Mammary epithelial cell (primary cell): ENCODE measurements at places on chromosomes 5 and 9.

GRCh38 chr9:132172185-132172584, 10.3 kb downstream of the NTNG2 start:
- DNase-seq, result no peak

DNA sequence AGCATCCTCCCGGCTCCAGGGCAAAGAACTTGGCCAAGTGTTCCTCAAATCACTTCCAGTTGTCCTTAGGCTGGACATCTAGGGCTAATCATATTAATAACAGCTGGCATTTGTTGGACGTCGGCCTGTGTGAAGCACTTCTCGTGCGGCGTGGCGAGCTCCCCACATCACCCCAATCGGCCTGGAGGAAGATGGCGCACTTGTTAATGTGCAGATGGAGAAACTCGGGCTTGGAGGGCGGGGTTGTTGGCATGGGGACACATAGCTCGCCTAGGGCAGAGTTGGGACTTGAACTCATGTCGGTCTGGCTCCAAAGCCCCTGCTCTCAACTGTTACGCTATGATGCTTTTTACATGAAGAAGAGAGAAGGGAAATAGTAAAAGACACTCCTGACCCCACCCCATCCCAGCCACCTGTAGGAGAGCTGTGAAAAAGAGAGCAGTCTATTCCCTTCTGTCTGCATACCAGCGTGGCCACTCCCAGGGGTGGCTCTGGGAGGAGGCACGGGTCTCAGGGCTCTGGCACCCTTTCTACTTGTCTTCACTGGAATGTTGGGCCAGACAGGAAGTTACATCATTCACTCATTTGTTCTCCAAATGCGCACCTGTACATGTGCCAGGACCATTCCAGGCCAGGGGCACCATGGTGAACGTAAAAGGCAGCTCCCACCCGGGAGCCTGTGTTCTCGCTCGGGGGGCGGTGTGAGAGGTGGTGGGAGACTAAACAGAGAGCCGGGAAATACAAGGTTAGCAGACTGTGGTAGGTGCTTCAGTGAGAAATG, 12.8 kb upstream of the NUP214 start:
- DNase-seq, result peak; percentile 16

GRCh38 chr5:45694971-45695803, 993 bp downstream of the HCN1 start:
- no peak for DNase-seq

GRCh38 chr5:128441941-128442350, 96.1 kb downstream of the FBN2 start:
- DNase-seq, result no peak

- DNase-seq, result no peak
Observed at GRCh38 chr5:161190778-161191177, 338.8 kb upstream of the ATP10B start.

DNA sequence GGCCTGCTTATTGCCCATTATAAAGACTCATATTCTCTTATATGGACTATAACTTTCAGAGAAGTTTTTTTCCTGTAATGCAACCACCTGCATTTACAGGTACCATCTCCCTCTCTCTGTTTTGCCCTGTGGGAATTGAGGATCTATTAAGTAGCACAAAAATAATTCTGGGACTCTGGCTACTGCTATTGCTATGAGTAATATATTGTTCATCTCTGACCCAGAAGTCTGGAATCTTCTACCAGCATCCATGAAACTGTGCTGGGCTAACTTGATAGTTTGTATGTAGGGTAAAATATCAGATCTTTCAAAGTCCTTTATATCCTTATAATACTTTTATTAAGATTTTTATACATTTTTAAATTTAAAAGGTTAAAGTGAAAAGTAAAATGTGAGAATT, 607.2 kb downstream of the EFNA5 start:
- DNase-seq, result peak; percentile 40

DNA sequence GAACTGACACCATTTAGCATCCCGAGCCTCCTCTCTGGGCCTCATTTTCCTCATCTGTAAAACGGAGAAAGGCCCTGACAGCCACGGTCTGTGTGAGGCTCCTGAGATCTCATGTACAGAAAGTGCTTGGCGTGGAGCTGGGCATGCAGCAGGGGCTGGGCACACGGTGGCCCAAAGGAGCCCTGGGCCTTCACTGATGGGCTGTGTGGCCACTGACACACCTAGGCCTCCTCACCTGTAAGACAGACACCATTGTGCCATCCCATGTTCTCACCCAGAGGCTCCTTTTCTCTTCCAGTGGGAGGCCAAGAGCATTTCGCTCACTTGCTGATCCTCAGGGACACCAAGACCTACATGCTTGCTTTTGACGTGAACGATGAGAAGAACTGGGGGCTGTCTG, 1.6 kb downstream of the ORM1 start:
- no peak for DNase-seq

- DNase-seq, result peak; percentile 23
Observed at GRCh38 chr5:142587354-142587965, 98.4 kb downstream of the FGF1 start.

DNA sequence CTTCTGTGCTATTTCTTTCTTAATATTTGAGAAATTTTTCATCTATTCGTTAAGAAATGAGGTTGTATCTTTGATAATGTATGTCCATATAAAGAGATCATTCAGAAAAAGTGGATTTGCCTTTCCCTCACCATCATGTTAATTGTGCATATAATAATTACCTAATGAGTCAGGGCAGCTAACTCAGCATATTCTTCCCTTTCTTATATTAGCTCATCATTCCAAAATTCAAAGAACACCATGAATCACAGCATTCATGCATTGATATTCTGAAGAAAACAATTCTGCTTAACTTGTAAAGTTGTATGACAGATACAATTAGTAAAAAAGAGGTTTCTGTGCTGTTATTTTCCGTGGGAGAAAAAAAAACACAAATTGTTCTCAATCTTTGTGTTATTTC, 630.6 kb downstream of the TLE1 start:
- no peak for DNase-seq

DNA sequence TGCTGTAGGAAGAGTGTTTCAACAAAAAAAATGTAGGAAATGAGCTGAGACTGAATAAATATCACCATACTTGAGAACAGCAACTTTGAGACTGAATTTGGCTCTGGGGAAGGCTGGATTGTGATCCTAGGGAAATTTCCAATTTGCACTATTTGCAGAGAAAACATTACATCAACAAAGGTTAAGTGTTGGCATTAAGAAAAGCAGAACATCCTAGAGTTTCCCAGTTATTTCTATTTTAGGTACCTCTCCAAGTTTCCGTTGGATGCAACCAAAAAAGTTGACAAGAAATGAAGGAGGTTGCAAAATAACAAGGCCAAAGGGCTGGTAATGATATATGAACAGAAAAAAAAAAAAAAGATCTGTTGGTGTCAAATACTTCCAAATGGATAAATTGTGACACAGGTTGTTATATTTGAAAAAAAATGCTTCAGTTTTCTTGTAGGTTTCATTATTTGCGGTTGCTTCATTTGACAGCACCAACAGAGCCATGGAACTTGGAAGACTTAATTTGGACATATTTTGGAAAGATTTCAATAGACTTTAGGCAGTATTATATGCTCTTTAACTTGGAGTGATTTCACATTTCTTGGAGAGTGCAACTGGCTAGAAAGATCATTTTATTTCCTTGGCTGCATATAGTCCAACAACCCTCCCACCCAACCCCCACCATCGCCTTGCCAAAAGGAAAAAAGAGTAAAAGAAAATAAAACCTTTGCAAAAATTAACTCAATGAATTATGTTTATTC, 230.8 kb downstream of the ZNF608 start:
- no peak for DNase-seq

DNA sequence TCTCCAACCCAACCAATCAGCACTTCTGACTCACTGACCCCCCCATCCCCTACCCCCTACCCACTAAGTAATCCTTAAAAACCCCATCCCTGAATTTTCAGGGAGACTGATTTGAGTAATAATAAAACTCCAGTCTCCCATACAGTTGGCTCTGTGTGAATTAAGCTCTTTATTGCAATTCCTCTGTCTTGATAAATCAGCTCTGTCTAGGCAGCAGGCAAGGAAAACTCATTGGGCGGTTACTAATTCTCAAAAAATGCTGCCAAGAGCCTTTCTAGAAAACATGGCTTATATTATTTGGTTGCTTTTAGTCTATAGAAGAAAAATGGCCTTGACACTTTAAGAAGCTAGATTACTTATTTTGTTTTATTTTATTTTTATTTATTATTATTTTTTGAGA, 131.7 kb downstream of the SUSD1 start:
- DNase-seq, result no peak

DNA sequence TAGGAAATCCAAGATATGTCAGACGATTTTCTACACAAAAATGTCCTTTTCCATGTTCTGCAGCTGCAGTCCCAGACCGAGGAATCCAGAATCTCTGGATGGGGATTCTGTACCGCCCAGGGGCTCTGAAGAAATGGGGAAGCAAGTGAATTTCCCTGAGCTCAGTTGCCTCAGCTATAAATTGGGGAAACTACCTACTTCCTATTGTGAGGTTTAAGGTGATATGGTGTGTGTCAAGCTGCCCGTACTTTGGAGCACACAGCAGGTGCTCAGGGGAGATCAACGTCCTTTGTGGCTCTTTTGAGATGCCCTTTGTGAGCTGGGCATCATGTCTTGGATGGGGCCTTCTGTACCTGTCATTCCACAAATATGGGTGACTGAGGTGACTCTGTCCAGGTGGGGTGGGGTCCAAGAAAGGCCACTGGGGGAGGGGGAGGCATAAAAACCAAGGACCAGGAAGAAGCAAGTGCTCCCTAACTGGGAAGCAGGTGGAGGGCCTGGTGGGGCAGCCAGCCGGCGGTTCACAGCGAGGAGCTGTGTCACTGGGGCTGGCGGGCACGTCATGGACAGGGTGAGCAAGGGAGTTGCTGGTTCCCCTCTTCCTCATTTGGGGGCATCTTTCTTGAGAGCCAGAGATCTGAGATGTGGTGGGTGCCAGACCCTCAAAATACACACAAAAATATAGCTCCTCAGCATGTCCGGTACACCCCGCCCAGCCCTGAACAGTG, 116.0 kb downstream of the CRB2 start:
- DNase-seq, result no peak

DNA sequence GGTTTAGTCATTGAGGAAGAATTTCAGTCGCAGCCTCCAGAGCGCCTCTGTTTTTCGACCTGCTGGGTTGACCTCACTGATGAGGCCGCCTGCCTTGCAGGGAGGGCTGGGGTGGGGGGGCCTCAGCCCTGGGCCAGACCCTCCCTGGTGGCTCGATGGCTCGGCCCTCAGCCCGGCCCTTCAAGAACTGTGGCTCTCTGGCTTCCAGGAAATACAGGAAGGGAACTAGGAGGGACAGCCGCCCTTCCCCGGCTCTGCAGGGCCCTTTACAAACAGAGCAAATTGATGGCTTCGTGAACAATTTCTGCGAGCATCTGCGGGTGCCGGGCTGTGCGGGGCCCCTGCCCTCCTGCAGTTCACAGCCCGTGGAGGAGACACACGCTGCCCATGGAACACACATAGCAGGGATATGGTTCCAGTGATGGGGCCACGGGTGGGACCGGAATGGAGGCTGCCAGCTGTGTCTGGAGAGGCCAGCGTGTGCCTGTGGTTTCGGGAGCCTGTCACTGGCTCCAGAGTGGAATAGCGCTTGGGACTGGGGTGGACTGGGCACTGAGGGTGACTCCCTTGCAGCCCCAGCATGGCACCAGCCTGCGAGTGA, 39.6 kb downstream of the COL5A1 start:
- no peak for DNase-seq

DNA sequence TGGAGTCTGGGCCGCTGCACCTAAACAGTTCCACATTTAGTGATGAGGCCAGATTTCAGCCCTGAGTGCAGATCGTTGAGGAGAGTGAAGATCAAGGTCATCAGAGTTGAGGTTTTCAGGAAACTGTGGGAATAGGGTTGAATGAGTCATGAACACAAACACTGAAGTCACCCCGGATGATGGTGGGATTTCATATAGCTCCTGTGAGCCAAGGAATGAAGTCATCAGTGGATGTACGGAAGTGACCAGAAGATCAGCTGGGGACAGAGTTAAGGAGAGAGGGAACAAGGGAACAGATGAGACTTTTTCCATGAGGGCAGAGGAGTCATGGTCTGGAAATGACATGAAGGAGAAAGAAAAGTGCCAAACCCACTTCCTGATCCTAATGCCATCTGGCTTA, 36.5 kb downstream of the PALM2AKAP2 start:
- peak; percentile 94 for DNase-seq

DNA sequence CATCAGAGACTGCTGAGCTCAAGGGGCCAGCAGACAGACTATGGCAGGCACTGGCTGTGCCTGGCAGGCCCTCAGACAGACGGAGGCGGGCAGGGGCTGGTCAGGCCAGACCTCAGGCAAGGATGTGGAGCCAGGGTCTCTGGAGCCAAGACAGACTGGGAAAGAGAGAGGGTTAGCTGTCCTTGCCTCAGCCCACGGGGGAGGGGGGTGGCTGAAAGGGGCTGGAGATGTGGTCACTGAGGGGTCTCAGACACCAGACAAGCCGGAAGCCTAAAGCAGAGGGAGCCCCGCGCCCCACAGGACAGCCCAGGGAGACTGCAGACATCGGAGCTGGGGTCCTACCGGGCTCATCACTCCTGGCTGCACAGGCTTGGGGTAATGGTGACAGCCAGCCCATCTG, 141.2 kb upstream of the FOXD4L5 start:
- DNase-seq, result no peak

DNA sequence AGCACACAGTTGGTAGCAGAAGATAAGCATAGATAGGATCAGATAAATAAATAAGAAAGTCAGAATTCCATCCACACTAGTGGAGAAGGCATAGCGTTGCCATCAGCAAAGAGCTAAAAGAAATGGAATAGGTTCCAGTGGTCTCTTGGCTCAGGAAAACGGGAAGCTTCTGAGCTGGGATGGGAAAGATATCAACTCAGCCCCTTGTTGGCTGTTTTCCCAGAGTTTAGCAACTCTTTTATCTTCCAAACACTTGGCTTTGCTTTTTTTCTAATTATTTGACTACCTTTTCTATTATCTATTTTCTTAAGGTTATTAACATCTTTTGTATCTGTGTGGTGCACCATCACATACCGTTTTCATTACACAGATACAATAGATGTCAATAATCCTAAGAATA, 445.7 kb upstream of the TRPC7 start:
- DNase-seq, result no peak

DNA sequence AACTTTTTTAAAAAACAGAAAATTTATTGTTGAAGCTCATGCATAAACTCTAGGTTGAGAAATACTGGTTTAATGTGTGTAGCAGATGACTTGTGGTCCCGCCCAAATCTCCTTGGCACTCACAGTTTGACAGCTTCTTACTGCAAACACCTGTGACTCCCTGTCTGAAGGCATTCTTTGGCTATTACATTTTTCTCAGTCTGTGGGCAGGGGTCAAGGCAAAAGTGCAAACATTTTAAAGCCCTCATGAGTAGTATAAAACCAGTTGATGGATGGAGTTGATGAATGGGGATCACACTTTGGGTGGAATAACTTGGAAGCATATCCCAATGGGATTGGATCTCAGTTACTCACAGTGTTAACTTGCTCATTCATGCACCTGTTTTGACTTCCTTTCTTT, 1007.0 kb upstream of the NUDT12 start:
- DNase-seq, result no peak

- peak; percentile 92 for DNase-seq
Observed at GRCh38 chr5:6766604-6767093, 53.4 kb downstream of the TENT4A start.

- no peak for DNase-seq
Observed at GRCh38 chr5:67552773-67553172, 356.2 kb upstream of the CD180 start.
